ENCODE measurements at places on chromosomes 7 and 10. TPM values are rescaled to one million over a fixed set of nuclear protein-coding genes. Genes with fewer than 3 reads are reported as not detected.

GRCh38 chr10:77524281-77524711, 113.3 kb downstream of the KCNMA1 start:
- H3K27ac ChIP-seq: peak overlapping the region; percentile 35
- DNase-seq: peak; percentile 91
- H3K4me1 ChIP-seq: peaks cover 20% of the 10 kb centered on the region
- H3K27me3 ChIP-seq: no peaks in the 10 kb centered on the region
- H3K4me3 ChIP-seq: peak overlapping the region; percentile 2

GRCh38 chr7:110962826-110963225, 128.1 kb upstream of the LRRN3 start:
- DNase-seq: no peak
- no peak overlapping the region for H3K27ac ChIP-seq
- no peak overlapping the region for H3K4me3 ChIP-seq
- H3K36me3 ChIP-seq: no peaks in the 10 kb centered on the region

DNA sequence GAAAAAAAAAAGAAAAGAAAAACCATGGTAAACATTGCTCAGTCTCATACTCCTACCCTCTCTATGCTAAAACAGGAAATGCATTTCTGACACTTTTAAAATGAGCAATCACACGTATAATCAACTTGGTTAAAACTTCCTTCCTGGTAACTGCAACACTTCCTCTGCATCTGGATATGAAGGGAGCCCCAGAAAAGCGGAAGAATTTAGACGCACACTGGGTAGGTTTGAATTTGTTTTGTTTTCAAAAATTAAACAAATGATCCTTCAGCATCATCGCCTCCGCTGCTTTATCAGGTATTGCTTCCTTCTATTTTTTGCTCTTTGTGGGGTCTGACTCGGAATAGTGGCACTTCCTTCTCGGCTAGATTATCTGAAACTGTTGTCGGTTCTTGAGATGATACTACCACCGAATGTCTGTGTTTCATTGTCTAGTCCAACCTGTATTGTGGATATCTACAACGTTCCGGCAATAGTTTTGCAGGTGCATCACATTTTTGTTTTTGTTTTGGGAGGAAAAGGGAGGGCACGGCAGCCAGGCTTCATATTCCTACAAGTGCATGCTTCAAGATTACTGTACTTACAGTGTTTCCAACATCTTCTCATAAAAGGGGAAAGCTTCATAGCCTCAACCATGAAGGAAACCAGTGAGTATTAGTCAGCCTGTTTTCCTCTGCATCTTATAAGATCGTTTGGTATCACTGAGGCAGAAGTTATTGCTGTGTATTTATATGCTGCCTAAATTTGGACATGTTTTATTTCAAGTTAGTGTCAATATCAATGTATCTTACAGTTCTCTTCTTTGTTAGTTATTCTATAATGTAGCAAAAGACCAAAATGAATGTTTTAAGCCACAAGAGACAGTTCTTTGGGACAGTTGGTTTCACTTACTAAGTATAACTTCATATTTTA, at the start of gene PIK3CG:
PIK3CG (plus strand) TSS at position 153 of the 912 bp plus-strand sequence. CDS start 2,280 bp downstream, outside the sequence.
- H3K4me3 ChIP-seq: no peak within 1 kb of the TSS
- no peak within 1 kb of the TSS for H3K27ac ChIP-seq
- H3K4me1 ChIP-seq: no peaks in the 10 kb centered on the region
- no peaks in the 10 kb centered on the region for H3K36me3 ChIP-seq

DNA sequence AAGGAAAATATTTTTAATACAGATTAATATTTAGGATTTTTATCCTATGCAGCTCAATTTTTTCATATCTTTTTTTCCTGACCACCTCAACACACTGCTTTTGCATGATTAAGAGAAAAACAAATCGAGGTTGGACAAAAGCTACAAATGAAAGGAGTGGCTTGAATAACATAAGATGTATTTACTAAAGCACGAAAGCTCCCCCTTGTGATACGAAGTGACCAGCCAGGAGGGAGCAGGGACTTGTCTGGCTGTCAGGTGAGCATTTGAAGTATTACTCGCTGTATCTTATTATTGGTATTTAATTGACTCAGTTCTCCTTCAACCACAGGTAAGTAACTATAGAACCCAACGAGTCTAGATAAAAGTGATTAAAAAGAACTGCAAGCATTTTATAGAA, 265.2 kb upstream of the PHF14 start:
- H3K27ac ChIP-seq: no peak overlapping the region
- no peaks in the 10 kb centered on the region for H3K27me3 ChIP-seq
- no peak for DNase-seq
- no peaks in the 10 kb centered on the region for H3K4me1 ChIP-seq
- no peak overlapping the region for H3K4me3 ChIP-seq

GRCh38 chr7:143458263-143458662, 15.0 kb downstream of the TAS2R60 start:
- H3K36me3 ChIP-seq: no peaks in the 10 kb centered on the region
- peak; percentile 25 for DNase-seq
- peaks cover 18% of the 10 kb centered on the region for H3K4me1 ChIP-seq
- H3K27ac ChIP-seq: peak overlapping the region; percentile 45

DNA sequence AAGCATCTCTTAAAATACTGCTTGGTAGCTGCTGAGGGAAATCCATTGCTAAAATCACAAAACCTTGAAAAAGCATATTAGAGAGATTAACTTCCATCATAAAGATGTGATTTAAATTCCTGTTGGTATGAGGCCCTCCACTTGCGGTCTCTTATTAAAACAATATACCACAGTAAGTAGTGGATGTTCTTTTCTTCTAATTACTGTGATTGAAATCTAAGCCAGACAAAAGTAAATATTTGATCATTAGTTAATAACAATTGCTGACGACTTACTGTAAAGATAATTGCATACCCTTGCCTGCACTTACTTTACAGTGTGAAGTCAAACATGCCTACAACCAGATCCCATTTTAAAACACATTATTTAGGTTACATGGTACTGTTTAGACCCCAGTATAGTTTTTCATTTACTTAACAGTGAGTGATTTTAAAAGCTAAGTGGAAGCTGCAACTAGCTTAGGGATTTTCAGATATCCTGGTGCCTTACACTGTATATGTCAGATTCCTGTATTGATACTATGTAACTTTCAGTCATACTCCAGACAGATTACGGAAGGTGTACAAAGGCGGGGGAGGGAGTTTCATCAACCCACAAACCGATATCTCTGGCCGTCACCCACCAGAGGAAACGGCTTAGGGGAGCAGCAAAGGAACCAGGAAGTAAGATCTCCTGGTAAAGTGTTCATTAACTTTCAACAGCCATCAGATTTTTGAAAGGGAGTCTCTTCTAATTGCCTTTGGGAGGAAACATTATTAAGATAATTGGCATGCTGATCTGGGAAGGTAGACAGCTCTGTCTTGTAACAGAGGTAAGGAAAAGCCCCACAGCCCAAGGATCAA, 986 bp downstream of the NRP1 start:
- peaks cover 15% of the 10 kb centered on the region for H3K36me3 ChIP-seq
- DNase-seq: peak; percentile 18
- peak overlapping the region; percentile 93 for H3K4me3 ChIP-seq

GRCh38 chr10:84152769-84153168, 13.5 kb downstream of the GHITM start:
- H3K27me3 ChIP-seq: no peaks in the 10 kb centered on the region
- no peak for DNase-seq
- H3K36me3 ChIP-seq: peaks cover 37% of the 10 kb centered on the region
- no peak overlapping the region for H3K4me3 ChIP-seq
- no peaks in the 10 kb centered on the region for H3K4me1 ChIP-seq

DNA sequence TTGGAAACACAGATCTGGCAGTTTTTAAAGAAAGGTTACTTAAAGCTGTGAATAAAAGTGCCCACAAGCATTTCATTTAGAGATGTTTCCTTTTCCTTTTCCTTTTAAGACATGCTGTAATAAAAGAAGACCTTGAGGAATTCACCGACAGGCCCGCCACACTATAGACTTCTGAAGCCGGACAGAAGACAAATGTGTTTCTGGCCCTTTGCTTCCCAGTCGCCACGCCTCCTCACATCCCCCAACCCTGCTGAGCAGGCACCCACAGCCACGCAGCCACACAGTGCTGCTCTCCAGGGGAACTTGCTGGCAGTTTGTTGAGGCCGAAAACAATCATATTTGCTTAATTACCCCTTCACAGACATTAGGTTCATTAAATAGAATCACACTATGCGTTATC, 83.4 kb downstream of the SLC25A13 start:
- no peaks in the 10 kb centered on the region for H3K36me3 ChIP-seq
- H3K4me1 ChIP-seq: peaks cover 10% of the 10 kb centered on the region
- peak; percentile 31 for DNase-seq
- no peak overlapping the region for H3K27ac ChIP-seq
- no peaks in the 10 kb centered on the region for H3K27me3 ChIP-seq

The LIPM gene
- not detected for total RNA-seq

The MYL10 gene
- 0.73 TPM for total RNA-seq
